ENCODE measurements at places on chromosomes 4 and X. TPM values are rescaled to one million over a fixed set of nuclear protein-coding genes. Genes with fewer than 3 reads are reported as not detected.

GRCh38 chrX:37315511-37316248 lies 33.5 kb upstream of the PRRG1 start:
- no peaks in the 10 kb centered on the region for H3K36me3 ChIP-seq
- peaks cover 39% of the 10 kb centered on the region for H3K4me1 ChIP-seq
- no peak overlapping the region for H3K4me3 ChIP-seq
- no peaks in the 10 kb centered on the region for H3K27me3 ChIP-seq
- DNase-seq, result peak; percentile 27

DNA sequence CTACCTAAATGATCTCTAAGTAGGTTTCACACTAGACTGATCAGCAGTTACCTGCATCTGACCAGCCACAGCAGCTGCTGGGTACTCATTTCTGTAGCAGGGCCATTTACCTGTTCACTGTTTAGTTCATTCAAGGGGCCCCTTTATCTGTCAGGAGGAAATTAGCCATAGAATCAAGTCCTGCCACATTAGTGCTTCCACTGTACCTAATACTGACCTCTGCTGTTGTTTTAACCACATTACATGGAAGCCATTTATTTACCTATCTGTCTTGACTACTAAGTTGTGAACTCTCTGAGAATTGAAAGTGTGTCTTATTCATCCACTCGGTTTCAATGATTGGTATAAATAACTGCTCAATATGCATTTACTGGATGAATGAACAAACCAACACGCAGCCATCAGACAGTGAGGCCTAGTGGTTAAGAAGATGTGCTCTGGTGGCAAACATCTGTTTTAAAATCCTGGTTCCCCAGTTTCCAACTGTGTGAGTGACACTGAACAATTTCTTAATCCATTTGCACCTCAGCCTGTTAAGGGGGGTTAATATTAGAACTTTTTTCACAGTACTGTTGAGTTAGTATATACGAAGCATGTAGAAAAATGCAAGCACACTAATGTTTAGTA lies 30.0 kb upstream of the ANXA5 start:
- no peaks in the 10 kb centered on the region for H3K36me3 ChIP-seq
- H3K4me1 ChIP-seq, result peaks cover 16% of the 10 kb centered on the region
- DNase-seq, result no peak
- no peaks in the 10 kb centered on the region for H3K27me3 ChIP-seq
- no peak overlapping the region for H3K27ac ChIP-seq
- no peak overlapping the region for H3K4me3 ChIP-seq

- no peaks in the 10 kb centered on the region for H3K27me3 ChIP-seq
- no peaks in the 10 kb centered on the region for H3K36me3 ChIP-seq
- peak; percentile 32 for DNase-seq
- no peak overlapping the region for H3K27ac ChIP-seq
- H3K4me1 ChIP-seq, result no peaks in the 10 kb centered on the region
Measured at GRCh38 chr4:115720611-115721010, 607.2 kb upstream of the NDST4 start.

GRCh38 chr4:141078871-141079270 lies 54.4 kb downstream of the RNF150 start:
- H3K27me3 ChIP-seq, result no peaks in the 10 kb centered on the region
- DNase-seq, result no peak
- H3K4me3 ChIP-seq, result no peak overlapping the region
- no peak overlapping the region for H3K27ac ChIP-seq

DNA sequence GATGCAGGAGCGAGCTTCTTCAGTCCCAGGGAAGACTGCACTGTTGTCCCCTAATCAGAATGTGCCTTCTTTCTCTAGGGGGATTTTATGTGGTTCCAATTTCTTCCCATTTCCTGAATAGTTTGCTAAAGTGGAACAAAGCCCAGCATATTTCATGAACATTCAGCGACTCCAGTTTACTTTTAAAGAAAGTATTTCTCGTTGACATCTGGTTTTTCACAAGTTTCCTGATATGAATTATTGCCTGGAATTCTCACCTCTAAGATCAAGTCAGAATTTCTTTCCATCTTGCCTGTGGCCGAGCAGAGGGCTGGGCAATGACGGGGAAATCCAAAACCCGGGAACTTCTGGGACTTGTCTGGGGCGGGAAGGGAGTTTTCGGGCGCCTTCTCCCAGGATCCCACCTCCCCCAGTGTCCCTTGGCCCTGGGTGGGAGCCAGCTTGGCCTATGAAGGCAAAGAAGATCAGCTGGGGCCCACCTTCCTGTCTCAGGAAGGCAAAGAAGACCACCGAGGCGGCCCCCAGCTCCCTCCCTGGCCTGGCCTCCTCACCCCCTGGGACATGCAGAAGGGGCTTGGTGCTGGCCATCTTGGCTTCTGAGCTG lies 15.4 kb downstream of the SORCS2 start:
- H3K4me1 ChIP-seq, result peaks cover 71% of the 10 kb centered on the region
- no peaks in the 10 kb centered on the region for H3K36me3 ChIP-seq
- DNase-seq, result no peak
- no peak overlapping the region for H3K4me3 ChIP-seq
- no peaks in the 10 kb centered on the region for H3K27me3 ChIP-seq
- H3K27ac ChIP-seq, result peak overlapping the region; percentile 95

GRCh38 chrX:29136904-29137303 lies 549.7 kb downstream of the IL1RAPL1 start:
- DNase-seq, result no peak
- no peaks in the 10 kb centered on the region for H3K27me3 ChIP-seq
- no peaks in the 10 kb centered on the region for H3K4me1 ChIP-seq

GRCh38 chrX:99398545-99398944 lies 1011.5 kb downstream of the PCDH19 start:
- no peaks in the 10 kb centered on the region for H3K36me3 ChIP-seq
- H3K4me1 ChIP-seq, result no peaks in the 10 kb centered on the region
- no peaks in the 10 kb centered on the region for H3K27me3 ChIP-seq
- no peak overlapping the region for H3K4me3 ChIP-seq

- no peak overlapping the region for H3K27ac ChIP-seq
- no peaks in the 10 kb centered on the region for H3K36me3 ChIP-seq
- H3K4me3 ChIP-seq, result no peak overlapping the region
- H3K4me1 ChIP-seq, result no peaks in the 10 kb centered on the region
Measured at GRCh38 chrX:79130857-79131256, 13.6 kb upstream of the GPR174 start.

DNA sequence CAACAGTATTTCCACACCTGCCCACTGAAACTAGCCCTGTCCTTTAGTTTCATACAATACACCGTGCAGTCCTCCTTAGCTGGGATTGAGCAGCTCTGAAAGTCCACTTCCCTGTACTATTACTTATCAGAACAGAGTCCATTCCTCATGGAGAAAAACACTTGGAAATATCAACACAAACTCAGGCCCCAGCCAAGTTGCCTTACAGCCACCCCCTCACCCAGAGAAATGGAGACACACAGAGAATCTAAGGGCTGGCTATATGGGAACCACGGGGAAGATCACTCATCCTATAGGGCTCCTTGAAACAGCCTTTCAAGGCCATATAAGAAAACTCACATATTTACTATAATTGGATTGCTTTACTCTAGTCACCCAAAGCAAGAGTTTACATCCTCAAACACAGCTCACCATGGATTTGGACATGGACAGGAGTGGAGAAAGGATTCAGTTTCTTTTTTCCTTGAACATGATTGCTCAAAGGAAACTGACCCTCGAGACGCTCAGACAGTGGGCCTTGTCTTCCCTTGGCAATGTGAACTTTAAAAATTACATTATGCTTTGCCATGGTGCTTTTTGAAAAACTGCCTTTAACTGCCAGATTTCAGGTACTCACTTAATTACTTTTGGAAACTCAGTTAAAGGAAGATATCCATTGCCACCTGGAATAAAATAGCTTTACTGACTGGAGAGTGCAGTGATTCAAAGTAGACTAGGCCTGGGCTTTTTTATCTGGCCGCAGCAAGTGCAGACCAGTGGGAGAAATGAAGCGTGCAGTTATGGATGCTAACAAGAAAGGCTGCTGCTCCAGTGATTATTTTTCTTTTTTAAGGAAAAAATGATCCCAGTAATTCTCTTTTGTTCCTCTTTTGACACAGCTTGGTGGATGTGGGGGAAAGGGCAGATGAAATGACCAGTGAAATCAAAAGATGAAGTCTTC lies 1.6 kb downstream of the SCARB2 start:
- H3K27ac ChIP-seq, result 0 out of 2 replicates have a peak overlapping the region, but pooled peaks have one; percentile 89
- H3K27me3 ChIP-seq, result no peaks in the 10 kb centered on the region
- H3K4me3 ChIP-seq, result peak overlapping the region; percentile 81
- peaks cover 50% of the 10 kb centered on the region for H3K4me1 ChIP-seq
- DNase-seq, result no peak
- H3K36me3 ChIP-seq, result 0 out of 2 replicates have a peak, but pooled peaks cover 11% of the 10 kb centered on the region

- H3K36me3 ChIP-seq, result no peaks in the 10 kb centered on the region
- no peaks in the 10 kb centered on the region for H3K4me1 ChIP-seq
- no peak for DNase-seq
- H3K4me3 ChIP-seq, result no peak overlapping the region
- H3K27me3 ChIP-seq, result no peaks in the 10 kb centered on the region
Measured at GRCh38 chr4:56231410-56231809, 155.9 kb downstream of the AASDH start.

- no peak overlapping the region for H3K4me3 ChIP-seq
- peak; percentile 45 for DNase-seq
- no peaks in the 10 kb centered on the region for H3K27me3 ChIP-seq
- no peaks in the 10 kb centered on the region for H3K4me1 ChIP-seq
- no peaks in the 10 kb centered on the region for H3K36me3 ChIP-seq
- no peak overlapping the region for H3K27ac ChIP-seq
Measured at GRCh38 chr4:2066571-2067445, 7.7 kb downstream of the NAT8L start.

DNA sequence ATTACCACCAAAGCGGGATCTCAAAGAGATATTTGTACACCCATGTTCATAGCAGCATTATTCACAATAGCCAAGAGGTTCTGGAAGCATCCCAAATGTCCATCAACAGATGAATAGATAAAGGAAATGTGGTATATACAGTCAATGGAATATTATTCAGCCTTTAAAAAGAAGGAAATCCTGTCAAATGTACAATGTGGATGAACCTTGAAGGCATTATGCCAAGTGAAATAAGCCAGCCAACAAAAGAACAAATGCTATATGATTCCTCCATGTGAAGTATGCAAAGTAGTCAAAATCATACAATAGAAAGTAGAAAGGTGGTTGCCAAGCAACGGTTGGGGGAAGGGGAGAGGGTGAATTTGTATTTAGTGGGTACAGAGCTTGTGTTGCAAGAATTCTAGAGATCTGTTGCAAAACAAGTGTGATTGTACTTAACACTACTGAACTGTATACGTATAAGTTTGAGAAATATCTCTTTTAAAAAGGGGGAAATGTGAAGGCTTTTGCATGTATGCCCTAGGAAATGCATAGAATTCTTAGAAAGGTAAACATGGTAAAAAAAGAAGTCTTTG lies 5.0 kb upstream of the ZRSR2 start:
- no peak overlapping the region for H3K4me3 ChIP-seq
- no peaks in the 10 kb centered on the region for H3K36me3 ChIP-seq
- H3K4me1 ChIP-seq, result peaks cover 8% of the 10 kb centered on the region
- DNase-seq, result no peak
- H3K27ac ChIP-seq, result no peak overlapping the region

DNA sequence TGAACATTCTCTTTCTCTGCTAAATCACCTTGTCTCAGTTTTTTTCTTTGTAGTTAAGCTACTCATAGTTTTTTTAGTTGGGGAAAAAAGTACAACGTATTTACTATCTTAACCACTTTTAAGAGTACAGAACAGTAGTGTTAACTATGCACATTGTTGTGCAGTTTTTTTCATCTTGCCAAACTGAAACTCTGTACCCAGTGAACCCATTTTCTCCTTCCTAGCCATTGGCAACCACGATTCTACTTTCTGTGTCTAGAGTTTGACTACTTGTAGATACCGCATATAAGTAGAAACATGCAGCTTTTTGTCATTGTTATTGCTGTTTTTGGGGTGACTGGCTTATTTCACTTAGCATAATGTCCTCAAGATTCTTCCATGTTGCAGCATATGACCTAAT lies 10.0 kb downstream of the N4BP2 start:
- H3K27ac ChIP-seq, result no peak overlapping the region
- H3K4me1 ChIP-seq, result no peaks in the 10 kb centered on the region
- H3K36me3 ChIP-seq, result no peaks in the 10 kb centered on the region
- H3K27me3 ChIP-seq, result no peaks in the 10 kb centered on the region
- no peak overlapping the region for H3K4me3 ChIP-seq

DNA sequence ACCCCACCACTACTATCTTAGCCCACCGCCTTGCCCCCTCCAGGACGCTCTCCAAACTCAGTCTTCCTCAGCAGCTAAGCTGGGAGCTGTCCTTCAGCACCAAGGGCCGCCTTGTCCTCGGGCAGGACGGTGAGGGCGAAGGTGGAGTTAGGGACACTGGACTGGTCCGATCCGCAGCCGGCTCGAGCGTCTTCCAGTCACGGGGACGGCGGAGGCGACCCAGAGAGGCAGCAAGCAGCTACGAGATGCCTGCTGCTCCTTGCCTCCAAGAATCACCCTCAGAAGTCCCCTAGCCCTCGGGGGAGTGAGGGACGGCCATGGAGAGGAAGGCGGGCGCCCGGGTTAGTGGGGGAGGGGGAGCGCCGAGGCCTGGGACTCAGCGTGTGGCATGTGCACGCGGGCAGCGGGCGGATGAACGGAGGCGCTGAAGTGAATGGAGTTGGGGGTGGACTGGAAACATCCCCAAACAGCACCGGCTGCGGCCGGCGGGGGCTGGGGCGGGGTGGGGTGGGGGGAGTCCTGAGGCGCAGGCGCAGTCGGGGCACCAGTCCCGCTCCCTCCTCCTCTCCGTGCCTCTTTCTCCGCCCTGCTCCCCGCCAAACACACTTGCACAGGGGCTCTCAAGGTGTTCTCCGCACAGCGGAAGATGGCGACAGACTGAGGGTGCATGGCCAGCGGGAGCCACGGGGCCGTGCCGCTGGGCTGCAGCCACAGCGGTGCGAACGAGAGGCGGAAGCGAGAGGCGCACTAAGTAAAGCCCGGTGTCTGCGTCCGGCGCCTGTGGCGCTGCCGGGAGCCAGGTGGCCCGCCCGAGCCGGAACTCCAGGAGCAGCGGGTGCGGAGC lies at the start of gene NALF2:
NALF2 (plus strand) TSS at position 545 of the 844 bp plus-strand sequence. CDS start 957 bp downstream, outside the sequence.
- no peak within 1 kb of the TSS for H3K27ac ChIP-seq
- H3K4me1 ChIP-seq, result no peaks in the 10 kb centered on the region
- H3K27me3 ChIP-seq, result no peaks in the 10 kb centered on the region
- no peaks in the 10 kb centered on the region for H3K36me3 ChIP-seq

- H3K4me3 ChIP-seq, result peak overlapping the region; percentile 24
- no peaks in the 10 kb centered on the region for H3K27me3 ChIP-seq
- H3K27ac ChIP-seq, result peak overlapping the region; percentile 78
Measured at GRCh38 chr4:73741031-73741749, 821 bp downstream of the CXCL8 start.

- no peak overlapping the region for H3K27ac ChIP-seq
- no peaks in the 10 kb centered on the region for H3K36me3 ChIP-seq
- H3K27me3 ChIP-seq, result no peaks in the 10 kb centered on the region
Measured at GRCh38 chr4:52560844-52561280, 98.2 kb downstream of the USP46 start.

GRCh38 chrX:123476611-123477219 lies 256.1 kb downstream of the THOC2 start:
- no peaks in the 10 kb centered on the region for H3K36me3 ChIP-seq
- no peak overlapping the region for H3K4me3 ChIP-seq
- no peaks in the 10 kb centered on the region for H3K27me3 ChIP-seq
- H3K4me1 ChIP-seq, result no peaks in the 10 kb centered on the region

- H3K27me3 ChIP-seq, result no peaks in the 10 kb centered on the region
- no peak for DNase-seq
- no peak overlapping the region for H3K27ac ChIP-seq
- H3K4me3 ChIP-seq, result no peak overlapping the region
Measured at GRCh38 chr4:536351-536972, 37.5 kb downstream of the PIGG start.

EMCN gene
- total RNA-seq, result not detected

LAGE3 gene
- 82.5 TPM for total RNA-seq

C4orf54 gene
- 0.22 TPM for total RNA-seq

TCP11X2 gene
- not detected for total RNA-seq

CNKSR2 gene
- total RNA-seq, result 1.5 TPM

TKTL1 gene
- total RNA-seq, result not detected

ADH1A gene
- total RNA-seq, result not detected

ERVMER34-1 gene
- total RNA-seq, result 0.92 TPM
